ENCODE measurements at places on chromosomes 16 and 17.

- no peak for DNase-seq
These were observed 218.2 kb downstream of the WWOX start for GRCh38 chr16:78317564-78318240.

- peak; percentile 55 for DNase-seq
These were observed 22.4 kb downstream of the C17orf75 start for GRCh38 chr17:32319548-32319905.

GRCh38 chr16:57627184-57627871 lies 1.1 kb upstream of the ADGRG1 start:
- DNase-seq: no peak

GRCh38 chr17:5485270-5486205 lies at the start of gene DERL2:
DERL2 (minus strand) TSS chr17:5486178; CDS start chr17:5486161, 17 bp downstream.
- no peak for DNase-seq

GRCh38 chr16:80285104-80285503 lies 255.7 kb upstream of the DYNLRB2 start:
- DNase-seq: no peak

DNA sequence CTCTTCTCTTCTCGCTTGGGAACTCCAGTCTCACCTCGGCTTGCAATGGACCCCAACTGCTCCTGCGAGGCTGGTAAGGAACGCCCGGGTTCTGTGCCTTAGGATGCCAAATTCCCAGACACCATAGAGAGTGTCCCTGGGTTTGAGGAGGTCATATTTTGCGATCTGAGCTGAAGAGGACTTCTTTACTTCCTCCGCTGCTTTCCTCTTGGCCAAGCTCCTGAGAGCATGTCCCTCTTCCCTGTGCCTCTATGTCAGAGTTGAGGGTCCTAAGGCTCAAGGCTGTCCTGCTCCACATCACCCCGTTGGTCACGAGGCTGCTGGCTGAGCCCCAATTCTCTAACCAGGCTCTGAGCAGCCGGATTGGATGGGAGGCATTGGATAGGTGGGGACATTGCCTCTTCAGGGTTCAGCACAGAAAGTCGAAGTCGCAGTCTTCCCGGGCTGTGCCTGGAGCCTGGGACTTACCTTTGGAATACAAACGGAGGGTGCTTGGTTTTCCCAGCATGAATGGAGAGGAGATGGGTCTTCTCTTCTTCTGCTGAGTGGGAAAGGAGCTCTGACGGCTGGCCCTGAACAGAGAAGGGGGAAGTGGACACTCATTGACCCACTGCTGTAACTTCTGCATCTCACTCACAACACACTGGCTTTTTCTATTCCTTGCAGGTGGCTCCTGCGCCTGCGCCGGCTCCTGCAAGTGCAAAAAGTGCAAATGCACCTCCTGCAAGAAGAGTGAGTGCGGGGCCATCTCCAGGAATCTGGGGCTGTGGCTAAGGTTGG lies 416 bp downstream of the MT1H start:
- no peak for DNase-seq

GRCh38 chr17:35641032-35641431 lies 53.9 kb downstream of the AP2B1 start:
- no peak for DNase-seq

DNA sequence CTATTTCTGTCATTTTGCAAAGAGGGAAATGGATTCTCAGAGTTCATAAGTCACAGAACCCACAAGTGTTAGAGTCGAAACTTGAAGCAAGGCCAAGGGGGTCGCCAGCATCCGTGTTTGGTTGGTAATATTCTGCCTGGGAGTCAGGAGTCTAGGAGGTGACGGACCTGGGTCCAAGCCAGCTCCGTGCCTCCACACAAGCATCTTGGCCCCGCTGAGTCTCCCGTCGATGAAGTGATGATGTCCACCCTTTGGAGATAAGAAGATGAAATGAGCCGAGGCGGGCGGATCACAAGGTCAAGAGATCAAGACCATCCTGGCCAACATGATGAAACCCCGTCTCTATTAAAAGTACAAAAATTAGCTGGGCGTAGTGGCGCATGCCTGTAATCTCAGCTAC lies 53.2 kb upstream of the TNRC6C start:
- DNase-seq: no peak

GRCh38 chr16:85556456-85557082 lies 56.6 kb upstream of the GSE1 start:
- no peak for DNase-seq

DNA sequence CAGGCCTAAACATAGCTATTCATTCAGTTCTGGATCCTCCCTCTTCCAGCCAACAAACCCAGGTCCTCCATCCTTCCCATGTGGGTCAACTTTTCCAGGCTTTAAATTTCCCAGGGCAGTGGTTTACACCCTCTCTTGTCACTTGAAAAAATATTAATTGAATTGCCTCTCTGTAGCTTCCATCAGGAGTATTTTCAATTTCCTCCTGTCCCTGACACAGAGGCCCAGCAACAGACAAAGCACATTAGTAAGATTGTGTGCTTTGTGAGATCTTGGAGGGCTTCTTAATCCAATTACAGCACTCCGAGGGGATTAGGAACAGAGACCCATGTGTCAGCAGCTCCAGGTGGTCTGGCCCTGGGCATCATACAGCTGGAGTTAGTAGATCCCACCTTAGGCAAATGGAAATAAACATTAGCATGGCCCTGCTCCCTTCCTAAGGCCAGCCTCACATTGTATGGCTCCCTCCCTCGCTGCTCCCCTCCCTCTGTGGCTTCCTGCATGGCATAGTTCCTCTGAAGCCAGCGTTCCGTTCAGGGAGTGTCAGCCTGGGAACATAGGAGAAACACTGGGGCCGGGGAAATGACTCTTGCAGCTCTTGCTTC lies 132.7 kb upstream of the HSBP1 start:
- no peak for DNase-seq

DNA sequence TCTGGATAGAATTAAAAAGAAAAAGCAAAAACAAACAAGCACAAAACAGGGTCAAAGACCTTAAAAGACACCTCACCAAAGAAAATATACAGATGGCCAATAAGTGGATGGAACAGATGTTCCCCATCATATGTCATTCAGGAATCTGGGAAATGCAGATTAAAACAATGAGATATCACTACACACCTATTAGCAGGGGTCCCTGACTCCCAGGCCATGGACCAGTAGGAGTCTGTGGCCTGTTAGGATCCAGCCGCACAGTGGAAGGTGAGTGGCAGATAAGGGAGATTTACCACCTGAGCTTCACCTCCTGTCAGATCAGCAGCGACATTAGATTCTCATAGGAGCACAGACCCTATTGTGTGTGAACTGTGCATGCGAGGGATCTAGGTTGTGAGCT lies 167.9 kb downstream of the HS3ST4 start:
- no peak for DNase-seq

- DNase-seq: no peak
These were observed 13.9 kb downstream of the NXPH3 start for GRCh38 chr17:49589577-49589927.

GRCh38 chr17:3693829-3694231 lies 2.1 kb downstream of the P2RX5 start:
- peak; percentile 42 for DNase-seq

DNA sequence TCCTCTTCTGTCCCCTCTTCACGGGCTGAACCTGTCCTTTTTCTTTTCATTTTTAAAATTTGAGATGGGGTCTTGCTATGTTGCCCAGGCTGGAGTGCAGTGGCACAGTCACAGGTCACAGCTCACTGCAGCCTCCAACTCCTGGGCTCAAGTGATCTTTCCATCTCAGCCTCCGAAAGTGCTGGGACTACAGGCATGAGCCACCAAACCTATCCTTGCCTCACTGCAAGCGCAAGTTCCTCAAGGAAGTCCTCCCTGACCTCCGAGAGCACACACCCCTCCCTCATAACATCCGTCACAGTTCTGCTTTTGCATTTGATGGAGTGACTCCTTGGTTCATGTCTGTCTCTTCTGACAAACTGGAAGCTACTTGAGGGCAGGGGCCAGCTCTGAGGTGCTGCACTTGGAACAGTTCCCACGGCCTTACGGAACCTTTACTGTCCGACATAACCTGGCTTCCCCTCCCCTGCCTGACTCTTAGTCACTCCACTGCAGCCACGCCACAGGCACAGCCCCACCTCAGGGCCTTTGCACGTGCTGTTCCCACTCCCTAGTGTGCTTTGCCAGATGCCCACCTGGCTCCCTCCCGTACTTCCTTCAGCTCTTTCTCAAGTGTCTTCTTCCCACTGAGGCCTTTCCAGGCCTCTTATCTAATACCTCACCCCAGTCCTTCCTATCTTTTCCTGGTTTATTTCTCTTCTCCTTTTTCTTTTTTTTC lies 4.4 kb downstream of the TBX6 start:
- DNase-seq: no peak

DNA sequence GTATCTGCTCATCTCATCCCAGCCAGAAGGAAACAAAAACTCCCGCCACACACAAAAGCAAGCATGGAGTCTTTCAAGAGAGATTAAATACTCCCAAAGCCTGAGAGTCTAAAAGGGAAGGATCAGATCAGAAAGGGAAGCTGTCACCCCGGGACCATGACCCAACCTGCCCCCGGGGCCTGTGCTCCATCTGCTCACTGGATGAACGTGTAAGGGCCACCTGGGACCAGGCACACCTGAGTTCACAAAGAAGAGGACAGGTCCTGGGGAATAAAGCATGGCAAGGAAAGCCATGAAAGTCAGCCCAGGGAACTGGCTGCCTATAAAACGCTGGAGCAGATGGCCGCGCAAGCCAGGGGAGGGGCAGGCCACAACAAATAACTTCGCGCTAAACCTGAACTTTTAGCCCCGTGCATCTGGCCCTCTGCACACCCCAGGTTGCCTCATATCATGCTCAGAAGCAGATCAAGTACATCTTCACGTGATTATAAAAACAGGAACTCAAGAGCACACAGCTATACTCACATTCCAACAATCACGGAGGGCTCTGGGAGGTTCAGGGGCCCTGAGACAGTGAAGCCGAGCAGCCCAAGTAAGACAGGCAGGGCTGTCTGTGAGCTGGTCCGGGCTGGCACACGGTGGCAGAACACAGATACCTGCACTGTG lies 3.4 kb downstream of the TMEM11 start:
- DNase-seq: no peak

DNA sequence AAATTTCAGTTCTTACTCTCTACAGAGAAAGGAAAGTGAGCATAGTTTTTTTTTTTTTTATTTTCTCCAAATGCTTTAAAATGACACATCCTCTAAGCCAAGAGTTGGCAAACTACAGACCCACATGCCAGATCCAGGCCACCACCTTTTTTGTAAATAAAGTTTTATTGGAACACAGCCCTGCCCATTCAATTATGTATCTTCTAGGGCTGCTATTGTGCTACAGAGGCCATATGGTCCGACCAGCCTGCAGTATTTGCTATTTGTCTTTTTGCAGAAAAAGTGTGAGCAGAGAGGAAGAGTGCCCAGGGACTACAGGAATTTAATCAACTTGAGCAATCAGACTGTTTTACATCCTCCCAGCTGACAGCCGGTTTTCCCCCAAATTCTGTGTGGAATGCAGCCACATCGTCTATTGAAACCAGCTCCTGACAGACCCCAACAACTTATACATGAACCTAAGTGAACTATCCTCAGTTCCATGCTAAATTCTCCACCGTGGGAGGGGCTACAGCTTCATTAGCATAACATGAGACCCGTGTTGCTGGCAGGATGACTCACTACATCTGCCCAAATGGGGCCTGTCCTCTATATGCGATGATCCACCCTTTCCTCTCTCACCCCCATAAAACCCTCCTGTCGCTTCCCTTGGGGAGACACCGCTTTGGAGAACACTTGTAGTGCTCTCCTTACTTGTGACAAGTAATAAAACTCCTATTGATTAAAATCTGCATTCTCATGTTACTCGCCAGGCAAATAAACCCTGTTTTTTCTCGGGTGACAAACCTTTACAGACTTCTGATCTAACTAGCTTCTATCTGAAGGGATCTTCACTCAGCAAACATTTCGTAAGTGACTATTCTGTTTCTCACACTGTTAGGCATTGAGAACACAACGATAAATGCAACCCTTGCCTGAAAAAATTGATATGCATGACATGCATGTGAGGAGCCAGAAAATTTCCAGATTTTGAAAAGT lies 149.4 kb upstream of the HS3ST3A1 start:
- DNase-seq: no peak

DNA sequence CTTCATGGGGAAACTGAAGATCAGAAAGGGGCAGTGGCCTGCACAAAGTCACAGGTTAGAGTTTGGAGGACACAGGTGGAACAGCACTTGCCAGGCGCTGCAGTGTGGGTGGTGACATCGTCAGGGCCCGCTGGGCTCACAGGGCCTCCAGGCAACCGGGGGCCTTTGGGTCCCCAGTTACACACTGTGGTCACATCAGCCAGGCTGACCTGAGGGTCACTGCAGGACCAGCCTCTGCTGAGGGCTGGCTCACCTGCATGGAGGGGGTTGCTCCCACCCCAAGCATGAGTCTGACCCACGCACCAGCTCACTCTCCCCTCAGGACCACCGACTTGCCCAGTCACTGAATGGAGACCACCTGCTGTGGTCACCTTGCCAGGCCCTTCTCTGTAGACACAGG lies 17.0 kb downstream of the FOXN1 start:
- no peak for DNase-seq

- DNase-seq: no peak
These were observed 2.7 kb downstream of the NDUFAF8 start for GRCh38 chr17:81241648-81242420.

DNA sequence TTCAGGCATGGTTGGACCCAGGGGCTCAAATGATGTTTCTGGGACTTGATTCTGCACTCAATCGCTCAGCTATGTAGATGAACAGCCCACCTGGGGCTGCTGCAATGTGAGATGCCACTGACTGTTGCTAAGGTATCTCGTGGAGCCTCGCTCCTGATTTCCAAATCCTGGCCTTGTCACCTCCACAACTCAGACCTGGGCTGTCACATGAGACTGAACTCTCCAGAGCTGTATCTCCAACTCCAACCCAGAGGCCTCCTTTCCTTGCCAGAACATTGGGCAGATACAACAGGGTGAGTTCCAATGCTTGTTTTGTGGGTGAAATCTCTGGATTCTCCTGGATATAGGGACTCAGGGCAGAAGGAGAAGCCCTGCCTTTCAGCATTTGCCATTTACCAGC lies 79.5 kb downstream of the GNAO1 start:
- no peak for DNase-seq

GRCh38 chr16:55500530-55501011 lies 8.3 kb upstream of the LPCAT2 start:
- no peak for DNase-seq

- DNase-seq: no peak
These were observed 169.0 kb upstream of the ZFHX3 start for GRCh38 chr16:73216932-73217331.

- no peak for DNase-seq
These were observed 196.0 kb upstream of the CPHXL start for GRCh38 chr16:75922250-75922649.

GRCh38 chr17:66855204-66855603 lies 20.3 kb downstream of the CACNG5 start:
- peak; percentile 28 for DNase-seq

- DNase-seq: no peak
These were observed 118.2 kb upstream of the KCNJ18 start for GRCh38 chr17:21573961-21574610.
